ENCODE measurements at places on chromosomes 7 and 10.

DNA sequence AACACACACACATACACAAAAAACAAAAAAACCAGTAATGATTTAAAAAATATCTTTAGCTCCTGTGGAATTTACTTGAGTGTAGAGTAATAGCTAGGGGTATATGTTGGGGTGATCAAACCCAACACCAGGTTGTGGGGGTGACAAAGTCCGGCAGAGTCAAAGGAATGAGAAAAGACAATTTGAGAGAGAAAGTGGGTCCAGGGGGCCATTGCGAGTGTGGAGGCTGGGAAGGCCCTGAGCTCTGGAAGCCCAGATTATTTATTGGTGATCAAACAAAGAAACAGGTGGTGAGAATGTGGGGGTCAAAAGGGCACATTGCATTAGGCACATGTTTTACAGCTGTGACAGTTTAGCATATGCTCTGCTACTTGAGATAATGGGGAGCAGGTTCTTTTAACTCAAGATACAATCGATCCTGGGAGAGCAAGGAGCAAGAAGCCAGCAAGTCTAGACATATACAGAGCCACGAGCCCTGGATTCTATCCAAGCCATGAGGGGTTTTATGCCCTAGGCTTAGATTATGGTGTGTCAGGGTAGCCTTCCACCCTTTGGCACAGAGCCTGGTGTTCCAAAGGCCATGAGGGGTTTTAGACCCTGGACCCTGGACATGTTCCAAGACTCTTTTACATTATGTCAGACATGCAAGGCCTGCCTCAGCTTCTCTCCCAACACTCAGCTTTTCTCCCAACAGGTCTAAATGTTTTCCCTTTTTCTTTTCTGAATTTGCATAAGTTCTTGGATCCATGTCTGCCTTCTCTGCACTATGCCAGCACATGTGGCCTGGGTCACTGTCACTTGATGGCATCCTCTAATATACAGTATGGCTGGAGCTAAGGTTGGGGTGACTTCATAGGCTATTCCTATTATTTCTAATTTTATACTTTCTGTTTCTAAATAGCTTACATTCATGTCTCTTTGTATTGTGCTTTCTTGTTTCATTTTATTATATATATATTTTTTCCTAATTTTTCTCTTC is 48.6 kb upstream of the MKI67 start:
- H3K27me3 ChIP-seq, result no peaks in the 10 kb centered on the region
- DNase-seq, result no peak
- no peak overlapping the region for H3K4me3 ChIP-seq
- H3K27ac ChIP-seq, result no peak overlapping the region
- H3K36me3 ChIP-seq, result no peaks in the 10 kb centered on the region

- H3K36me3 ChIP-seq, result peaks cover 2% of the 10 kb centered on the region
- H3K27ac ChIP-seq, result no peak overlapping the region
- peak; percentile 46 for DNase-seq
- H3K4me3 ChIP-seq, result no peak overlapping the region
- H3K27me3 ChIP-seq, result no peaks in the 10 kb centered on the region
Measured at GRCh38 chr10:5461914-5462840, 37.2 kb downstream of the CALML5 start.

DNA sequence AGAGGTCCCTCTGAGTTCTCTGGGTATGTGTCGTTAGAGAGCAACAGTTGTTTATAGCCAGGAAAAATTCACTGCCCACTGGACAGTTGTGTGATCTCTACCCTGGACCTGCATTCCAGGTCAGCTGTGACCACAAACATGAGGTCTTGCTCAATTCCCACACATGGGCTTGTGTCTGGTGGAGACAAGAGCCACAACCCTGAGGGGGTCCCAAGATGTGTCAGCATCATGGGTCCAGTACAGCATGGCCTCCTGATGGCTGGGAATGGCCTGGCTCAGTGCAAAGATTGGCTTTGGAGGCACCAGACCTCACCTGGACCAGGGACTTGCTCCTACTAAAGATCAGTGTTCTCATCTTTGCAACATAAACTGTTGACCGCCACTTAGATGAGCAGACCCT is 751.6 kb downstream of the GRID1 start:
- no peak for DNase-seq
- no peaks in the 10 kb centered on the region for H3K27me3 ChIP-seq
- H3K4me3 ChIP-seq, result no peak overlapping the region
- no peaks in the 10 kb centered on the region for H3K4me1 ChIP-seq
- H3K27ac ChIP-seq, result no peak overlapping the region

DNA sequence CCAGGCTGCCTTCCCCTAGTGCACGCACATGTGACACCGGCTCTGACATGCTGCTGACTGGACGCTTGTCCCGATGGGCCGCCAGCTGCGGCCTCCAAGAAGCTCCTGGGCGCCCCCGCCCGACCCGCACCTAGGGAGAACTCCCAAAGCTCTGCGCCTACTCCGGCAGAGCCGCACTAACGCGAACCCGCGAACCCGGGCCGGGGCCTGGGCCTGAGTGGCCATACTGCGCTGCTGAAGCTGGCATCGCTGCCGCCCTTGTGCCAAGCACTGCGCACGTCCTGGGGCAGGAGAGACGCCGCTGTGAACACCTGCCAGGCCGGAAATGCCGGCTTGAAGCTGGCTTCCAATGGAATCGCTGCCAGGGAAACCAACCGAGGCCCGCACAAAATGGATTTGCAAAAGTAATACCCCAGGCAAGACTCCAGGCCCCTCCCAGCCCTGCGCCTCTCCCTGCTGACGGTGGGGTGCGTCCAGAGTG is 85.1 kb downstream of the WASHC2A start:
- no peaks in the 10 kb centered on the region for H3K36me3 ChIP-seq
- peak; percentile 69 for DNase-seq
- no peak overlapping the region for H3K27ac ChIP-seq
- peaks cover 3% of the 10 kb centered on the region for H3K27me3 ChIP-seq

- no peaks in the 10 kb centered on the region for H3K36me3 ChIP-seq
- H3K4me3 ChIP-seq, result no peak overlapping the region
- no peak for DNase-seq
- no peaks in the 10 kb centered on the region for H3K27me3 ChIP-seq
- no peak overlapping the region for H3K27ac ChIP-seq
Measured at GRCh38 chr10:103877861-103878260, 22.5 kb upstream of the SH3PXD2A start.

All from H1 (cell line).